ENCODE measurements at places on chromosomes 6 and 20.

GRCh38 chr6:17945111-17945510 lies 42.3 kb downstream of the KIF13A start:
- DNase-seq = no peak

GRCh38 chr20:47680804-47681529 lies 104.3 kb downstream of the SULF2 start:
- DNase-seq = no peak

DNA sequence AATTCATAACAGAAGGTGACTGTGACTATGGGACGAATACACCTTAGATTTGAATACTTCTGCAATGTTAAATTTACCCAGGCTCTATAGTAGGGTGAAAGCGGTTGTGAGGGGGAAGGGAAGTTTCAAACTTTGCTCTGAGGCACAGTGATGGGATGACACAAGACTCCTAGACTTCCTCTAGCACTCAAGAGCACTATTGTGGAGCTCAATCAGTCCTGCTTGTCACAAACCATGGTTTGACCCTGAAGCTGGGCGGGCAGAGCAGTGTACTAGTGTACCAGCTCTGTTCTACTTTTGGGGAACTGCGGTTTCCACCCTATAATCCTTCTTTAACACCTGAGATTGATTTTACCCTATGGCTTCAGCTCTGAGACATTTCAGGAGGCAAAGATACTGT lies 17.1 kb downstream of the TRIM27 start:
- no peak for DNase-seq

DNA sequence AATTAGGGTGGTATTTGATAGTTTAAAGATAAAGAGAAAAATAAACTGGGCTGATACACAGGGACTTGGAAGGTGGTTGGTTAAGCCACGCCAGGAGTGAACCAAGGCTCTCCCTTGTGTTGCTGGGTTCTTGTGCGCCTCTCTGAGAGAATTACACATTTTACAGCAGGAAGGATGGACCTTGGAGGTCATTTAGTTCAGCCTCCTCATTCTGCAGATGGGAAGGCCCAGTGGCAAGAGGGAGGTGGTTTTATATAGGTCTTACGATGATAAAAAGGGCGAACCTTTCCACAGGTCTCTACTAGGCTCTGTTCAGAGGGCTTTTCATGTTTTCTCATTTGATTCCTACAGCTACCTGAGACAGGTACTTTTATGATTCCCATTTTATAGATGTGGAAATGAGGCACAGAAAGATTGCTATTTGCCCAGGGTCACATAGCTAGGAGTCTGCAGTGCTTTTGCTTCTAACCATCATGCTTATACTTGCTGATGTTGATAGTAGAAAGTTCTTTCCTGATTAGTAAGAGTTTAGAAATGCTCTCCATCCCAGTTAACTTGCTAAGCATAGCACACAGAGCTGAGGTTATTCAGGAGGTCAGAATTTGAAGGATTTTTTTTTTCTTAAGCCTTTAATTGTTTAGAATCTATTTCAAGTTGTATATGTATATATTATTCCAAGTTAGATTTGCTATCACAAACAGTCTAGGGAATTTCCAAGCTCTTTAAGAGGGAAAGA lies 12.8 kb downstream of the HIVEP1 start:
- no peak for DNase-seq

GRCh38 chr6:143174951-143175350 lies 114.3 kb downstream of the AIG1 start:
- no peak for DNase-seq

DNA sequence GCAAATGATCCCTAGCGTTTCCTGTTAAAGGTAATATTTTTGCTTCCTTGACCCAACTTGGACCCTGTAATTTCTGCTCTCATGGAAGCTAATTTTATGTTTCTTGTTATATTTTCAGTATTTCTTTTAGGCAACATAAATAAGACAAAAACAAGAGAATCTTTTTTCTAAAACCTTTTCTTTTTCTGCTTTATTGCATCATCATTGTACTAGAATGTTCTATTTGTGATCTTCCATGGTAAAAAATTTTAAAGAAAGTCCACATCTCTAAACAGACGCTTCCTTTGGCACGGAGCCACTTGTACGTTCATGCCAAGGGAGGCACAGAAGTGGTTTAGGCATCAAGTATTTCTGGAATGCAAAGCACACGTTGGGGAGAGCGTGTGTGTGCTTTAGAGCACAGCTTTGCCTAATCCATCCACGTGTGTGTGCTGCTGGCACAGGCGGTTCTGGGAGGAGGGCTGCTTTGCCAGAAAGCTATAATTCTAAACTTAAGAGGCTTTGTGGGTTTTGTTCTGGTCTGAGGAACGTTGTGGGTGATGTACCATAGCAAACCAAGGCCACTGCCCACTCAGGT lies 98.3 kb downstream of the SASH1 start:
- DNase-seq = no peak

GRCh38 chr6:26252077-26252472 lies 112.9 kb upstream of the BTN3A2 start:
- DNase-seq = no peak

- DNase-seq = no peak
Measured at GRCh38 chr6:35081426-35081851, 59.7 kb downstream of the TCP11 start.

DNA sequence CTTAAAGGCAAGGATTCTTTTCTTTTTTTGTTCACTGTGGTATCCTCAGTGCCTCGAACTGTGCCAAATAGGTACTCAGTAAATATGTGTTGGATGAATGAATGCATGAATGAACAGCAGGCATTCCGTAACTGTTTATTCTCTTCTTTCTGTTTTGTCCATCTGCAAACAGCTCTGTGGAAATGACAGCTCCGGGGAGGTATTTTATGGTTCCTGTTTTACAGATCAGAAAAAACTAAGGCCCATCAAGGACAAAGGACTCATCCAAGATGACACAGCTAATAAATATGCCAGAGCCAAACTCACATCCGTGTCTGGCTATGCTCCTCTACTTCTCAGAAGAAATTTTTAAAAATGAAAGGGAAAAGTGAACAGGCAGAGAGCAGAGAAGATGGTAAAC lies 21.0 kb downstream of the JPH2 start:
- no peak for DNase-seq

DNA sequence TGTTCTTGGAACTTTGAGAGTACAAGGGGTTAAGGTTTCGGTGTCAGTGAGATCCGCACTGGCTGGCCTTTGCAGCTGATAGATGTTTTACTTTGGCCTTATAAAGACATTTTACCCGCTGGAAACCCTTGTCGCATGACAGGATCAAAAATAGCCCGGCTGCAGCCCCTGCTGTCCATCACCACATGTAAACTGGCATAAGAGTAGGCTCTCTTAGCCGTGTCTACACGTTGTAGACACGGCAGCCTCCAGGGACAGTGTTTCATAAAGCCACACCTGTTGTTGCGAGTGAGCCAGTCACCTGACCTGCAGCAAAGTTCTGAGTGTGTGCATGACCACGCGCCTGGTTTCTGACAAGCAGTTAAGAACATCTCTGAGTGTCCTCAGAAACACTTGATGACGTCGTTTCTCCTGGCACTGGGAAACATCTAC lies 8.5 kb downstream of the RBM24 start:
- no peak for DNase-seq

DNA sequence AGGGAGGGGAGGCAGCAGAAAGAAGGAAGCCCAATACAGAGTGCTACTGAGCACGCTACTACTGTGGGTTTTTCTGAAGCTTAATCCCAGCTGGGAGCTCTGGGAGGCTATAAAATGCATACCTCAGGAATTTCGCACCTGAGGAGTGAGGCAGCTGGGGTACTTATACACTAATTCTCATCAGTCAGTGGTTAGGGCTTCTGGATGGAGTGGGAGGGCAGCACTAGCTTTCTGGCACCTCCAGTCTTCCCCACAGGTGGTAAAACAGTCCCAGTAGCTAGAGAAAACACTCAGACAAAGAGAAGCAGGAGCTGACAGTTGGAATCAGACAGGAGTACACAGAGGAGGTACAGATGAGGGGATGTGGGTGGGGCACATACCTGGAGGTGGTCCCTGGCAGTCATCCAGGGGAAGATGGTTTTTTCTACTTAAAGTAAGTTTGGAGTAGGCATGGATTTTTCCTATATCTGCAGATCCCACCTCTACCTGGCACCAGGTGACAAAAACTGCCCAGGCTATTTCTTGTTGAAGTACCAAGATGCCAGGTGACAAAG lies 37.8 kb downstream of the CPXM1 start:
- no peak for DNase-seq

- no peak for DNase-seq
Measured at GRCh38 chr6:121578216-121578615, 142.8 kb downstream of the GJA1 start.

- no peak for DNase-seq
Measured at GRCh38 chr6:147621961-147622360, 113.5 kb downstream of the SAMD5 start.

DNA sequence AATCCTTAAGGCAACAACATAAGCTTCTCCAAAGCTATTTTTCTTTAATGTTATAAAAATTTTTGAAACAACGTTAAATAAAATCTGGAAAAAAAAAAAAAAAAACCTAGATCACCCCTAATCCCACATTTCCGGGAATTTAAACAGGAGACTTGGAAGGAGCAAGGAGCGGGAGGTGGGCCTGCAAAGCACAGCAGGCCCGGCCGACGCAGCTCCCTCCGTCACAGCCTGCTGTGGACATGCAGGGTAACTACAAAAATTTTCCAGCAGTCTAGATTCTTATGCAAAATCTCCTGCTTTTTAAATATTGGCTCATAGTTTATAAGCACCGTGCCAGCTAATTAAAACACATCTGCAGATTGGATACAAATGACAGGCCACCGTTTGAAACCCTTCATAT lies 23.5 kb downstream of the FOXF2 start:
- no peak for DNase-seq

GRCh38 chr6:39328066-39328465 lies 5.6 kb upstream of the KCNK16 start:
- no peak for DNase-seq

DNA sequence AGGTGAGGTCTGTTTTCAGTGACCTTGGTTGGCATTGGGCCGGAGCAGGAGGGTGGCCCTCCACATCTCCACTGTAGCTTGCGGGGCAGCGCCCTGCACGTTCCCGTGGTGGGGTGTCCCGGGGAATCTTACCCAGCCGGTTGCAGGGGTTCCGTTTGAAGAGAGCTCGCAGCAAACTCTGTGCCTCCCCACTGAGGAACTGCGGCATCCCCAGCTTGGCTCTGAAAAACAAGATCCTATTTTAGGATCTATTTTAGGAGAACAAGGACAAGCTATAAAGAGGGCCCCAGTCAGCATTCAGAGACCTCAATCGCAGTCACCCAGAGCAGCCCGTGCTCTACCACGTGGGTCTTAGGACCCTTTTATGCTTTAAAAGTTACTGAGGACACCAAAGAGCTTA lies 97.8 kb downstream of the RAMACL start:
- no peak for DNase-seq

DNA sequence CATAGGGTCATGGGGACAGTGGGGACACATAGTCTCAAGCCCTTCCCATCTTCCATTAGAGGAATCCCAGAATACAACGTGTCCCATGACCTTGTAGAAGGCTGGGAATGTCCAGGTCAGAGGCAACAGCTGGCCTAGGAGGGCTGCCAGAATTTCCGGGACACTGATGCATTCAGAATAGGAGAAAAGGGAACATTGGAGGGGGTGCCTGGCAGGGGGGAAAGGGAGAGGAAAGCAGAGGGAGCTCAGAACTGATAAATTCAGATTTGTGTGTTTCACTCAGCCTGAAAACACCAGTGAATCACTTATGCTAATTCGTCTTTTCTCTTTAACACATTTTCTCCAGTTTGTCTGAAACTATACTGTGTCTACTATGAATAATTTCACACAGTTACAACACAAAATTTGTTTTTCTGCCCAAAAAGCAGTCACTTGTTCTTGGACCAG lies 35.5 kb upstream of the BMP2 start:
- DNase-seq = no peak

GRCh38 chr6:25250878-25251277 lies 28.3 kb upstream of the CARMIL1 start:
- no peak for DNase-seq

DNA sequence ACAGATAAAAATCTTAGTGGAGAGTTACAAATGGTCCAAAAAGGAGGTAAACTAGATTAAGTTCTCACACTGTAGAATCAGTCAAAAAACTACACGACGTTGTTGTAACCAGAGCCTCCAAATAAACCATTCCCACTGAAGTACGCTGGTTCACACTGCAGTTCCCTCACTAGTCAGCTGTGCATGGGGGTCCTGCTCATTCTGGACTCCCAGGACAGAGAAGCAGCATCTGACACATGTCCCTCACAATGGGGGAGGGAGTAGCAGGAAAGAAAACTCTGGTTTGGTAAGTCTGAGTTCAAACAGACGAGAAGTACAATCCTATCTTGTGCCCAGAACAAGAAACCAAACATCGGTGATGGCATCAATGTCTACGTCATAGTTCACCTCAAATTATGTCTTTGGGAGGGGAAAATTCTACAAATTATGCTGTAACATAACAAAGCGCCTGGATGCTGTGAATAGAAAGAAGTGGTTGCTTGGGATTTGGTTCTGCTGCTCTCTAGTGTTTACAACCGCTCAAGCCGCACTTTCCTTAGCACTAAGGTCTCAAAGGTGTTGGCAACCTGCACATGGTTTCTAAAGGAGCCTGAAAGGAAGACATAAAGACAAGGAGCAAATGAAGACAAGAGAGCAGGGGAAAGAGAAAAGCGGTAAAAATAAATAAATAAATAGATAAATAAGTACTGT lies 208.0 kb downstream of the GMDS start:
- DNase-seq = no peak

DNA sequence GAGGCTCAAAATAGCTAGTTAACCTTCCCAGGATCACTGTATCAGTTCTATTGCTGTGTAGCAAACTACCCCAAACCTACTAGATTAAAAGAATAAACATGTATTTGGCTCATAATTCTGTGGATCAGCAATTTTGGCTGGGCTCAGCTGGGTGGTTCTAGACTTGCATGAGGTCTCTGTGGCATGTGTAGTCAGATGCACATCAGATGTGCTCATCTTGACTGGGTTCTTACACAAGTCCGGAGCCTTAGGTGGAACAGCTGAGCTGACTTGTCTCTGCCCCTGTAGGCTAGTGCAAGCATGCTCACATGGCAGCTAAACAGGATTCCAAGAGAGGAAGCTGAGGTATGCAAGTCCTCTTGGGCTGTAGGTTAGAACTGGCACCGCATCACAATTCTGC lies 173.2 kb upstream of the PRND start:
- DNase-seq = no peak

- no peak for DNase-seq
Measured at GRCh38 chr6:33446356-33446755, 8.0 kb upstream of the ZBTB9 start.

DNA sequence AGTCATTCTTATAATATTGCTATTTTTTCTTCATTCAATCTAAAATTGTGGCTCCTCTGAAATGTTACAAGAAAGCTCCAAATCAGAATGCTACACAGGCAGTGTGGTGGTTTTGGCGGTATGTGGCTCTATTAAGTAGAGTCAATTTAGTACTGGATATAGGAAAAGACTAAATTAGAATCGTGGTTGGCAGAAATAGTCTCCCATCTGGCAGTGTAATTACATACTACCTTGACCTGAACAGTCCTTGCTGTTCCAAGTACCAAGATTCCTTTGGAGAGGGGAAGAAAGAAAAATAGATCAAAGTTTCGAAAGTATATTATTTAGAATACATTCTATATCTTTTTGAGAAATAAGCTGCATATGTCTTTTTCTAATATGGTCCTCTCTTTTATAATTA lies 78.2 kb downstream of the C6orf118 start:
- DNase-seq = no peak
